ENCODE measurements at places on chromosomes 3 and 15.

DNA sequence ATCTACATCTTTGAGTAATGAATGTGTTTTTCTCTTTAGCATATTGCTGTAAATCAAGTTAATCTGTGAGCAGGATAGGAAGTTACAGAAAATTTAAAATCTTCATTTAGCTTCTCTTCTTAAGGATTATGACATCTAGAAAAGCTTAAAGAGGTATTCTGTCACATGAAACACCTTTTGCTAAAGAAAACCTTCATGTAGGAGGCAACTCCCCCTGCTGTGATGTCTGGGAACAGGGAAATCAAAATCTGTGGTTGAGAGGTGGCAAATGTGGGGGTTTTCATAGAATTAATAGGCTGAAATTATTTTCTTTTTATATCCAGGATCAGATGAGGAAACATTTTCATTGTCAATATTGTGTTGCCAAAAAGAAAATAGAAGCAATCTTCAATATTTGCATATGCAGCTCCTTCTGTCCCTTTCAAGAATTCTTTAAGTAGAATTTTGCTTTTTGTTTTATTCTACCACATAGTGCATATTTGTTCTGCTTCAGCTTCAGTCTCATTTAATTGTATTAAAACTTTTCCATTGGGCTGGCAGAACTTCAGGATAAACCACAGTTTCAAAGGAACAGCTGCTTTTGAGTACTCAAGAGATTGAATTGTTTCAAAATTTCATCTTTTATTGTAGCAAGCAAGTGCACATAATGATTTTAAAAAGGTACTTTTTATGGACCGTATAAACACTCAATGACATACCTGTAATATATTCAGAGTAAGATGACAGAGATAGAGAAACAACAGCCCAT is 128.4 kb downstream of the RAP2B start:
- no peak for DNase-seq

DNA sequence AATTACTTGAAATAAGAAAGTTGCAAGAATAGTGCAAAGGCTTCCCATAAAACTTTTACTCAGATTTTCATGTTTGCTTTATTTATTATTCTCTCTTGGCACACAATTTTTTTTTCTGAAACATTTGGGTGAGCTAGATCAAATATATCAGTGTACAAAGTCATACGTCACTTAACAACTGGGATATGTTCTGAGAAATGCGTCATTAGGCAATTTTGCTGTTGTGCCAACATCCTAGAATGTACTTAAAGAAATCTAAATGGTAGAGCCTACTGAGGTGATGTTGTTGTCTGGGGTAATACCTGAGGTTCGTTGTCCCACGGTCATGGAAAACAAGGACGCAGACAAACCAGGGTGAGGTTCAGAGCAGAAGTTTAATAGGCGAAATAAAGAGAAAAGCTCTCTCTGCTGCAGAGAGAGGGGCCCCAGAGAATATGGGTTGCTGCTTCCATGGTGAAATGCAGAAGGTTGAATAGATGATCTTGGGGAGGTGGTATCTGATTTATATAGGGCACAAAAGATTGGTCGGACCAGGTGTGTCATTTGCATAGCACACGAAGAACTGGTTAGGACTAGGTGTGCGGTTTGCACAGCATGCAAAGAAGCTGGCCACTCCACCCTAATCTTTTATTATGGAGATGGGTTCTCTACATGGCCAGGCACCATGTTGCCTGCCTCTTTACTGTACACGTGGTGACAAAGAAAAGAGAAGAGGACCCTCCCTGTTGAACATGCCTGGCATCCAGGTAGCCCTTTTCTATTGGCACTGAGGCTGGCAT is 8.8 kb upstream of the GRAMD1C start:
- DNase-seq, result no peak

GRCh38 chr15:50767332-50767861 is 1.9 kb upstream of the SPPL2A start:
- DNase-seq, result no peak

DNA sequence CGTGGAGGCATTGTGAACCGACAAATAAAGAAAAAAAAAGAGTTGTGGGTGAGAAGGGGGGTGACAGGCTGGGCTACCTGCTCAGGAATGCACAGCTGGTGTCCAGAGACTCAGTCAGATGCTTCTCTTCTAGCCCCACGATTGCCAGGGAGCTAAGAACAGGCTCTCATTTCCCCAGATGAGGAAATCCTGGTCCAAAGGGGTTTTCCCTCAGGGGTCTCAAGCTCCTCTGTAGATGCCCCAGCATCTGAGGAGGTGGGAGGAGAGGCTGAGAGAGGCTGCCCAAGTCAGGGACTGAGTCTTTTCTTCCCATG is 35.5 kb downstream of the BNC1 start:
- no peak for DNase-seq

DNA sequence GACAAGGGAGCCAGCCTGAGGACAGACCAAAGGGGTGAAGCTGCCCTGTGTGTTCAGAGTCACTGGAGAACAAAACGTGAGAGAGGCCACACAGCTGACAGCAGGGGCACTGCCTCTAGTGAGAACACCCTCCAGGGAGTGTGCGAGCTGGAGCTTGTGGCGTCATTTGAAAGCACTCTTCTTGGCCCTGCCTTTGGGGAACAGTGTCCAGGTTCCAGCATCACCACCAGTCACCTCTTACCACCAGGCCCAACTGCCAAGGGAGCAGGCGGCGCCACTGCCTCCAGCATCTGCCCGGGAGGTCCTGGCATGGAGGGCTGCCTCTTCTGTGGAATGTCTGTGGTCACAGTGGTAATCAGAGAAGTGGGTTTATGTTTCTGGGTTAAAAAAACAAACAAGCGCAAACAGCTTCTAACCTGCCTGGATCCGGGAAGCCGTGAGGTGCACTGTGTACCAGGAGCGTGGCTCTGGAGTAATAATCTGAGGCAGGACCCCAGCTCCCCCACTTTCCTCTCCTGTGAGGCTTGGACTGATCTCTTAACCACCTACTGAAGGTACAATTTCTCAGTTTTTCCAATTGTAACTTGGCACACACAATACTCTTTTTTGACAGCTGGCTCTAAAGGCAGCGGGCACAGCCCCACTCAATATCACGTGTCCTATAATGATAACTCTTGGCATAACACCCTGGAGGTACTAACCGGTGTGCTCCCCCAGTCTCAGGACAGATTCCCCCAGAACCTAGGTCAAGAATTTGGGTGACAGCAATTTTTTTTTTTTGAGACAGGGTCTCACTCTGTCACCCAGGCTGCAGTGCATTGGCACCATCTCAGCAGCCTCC is 32.2 kb upstream of the CDCP1 start:
- DNase-seq, result no peak

DNA sequence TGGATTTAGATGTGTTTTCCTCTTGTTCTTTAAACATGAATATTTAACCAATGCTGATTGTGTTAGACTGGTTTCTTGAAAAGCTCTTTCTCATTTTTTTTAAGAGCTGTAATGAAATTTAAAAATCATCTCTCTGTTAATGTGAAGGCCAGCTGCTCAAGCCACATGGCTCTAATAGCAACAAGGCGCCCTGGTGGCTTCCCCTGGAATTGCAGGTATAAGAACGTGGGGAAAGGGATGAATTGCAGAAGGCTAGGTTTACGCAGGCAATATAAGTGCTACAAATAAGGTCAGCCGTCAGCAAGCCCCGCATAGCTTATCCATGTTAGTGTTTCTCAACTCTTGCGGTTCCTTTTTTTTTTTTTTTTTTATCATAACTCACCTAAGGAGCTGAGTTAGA is 108.5 kb downstream of the SAMMSON start:
- no peak for DNase-seq

DNA sequence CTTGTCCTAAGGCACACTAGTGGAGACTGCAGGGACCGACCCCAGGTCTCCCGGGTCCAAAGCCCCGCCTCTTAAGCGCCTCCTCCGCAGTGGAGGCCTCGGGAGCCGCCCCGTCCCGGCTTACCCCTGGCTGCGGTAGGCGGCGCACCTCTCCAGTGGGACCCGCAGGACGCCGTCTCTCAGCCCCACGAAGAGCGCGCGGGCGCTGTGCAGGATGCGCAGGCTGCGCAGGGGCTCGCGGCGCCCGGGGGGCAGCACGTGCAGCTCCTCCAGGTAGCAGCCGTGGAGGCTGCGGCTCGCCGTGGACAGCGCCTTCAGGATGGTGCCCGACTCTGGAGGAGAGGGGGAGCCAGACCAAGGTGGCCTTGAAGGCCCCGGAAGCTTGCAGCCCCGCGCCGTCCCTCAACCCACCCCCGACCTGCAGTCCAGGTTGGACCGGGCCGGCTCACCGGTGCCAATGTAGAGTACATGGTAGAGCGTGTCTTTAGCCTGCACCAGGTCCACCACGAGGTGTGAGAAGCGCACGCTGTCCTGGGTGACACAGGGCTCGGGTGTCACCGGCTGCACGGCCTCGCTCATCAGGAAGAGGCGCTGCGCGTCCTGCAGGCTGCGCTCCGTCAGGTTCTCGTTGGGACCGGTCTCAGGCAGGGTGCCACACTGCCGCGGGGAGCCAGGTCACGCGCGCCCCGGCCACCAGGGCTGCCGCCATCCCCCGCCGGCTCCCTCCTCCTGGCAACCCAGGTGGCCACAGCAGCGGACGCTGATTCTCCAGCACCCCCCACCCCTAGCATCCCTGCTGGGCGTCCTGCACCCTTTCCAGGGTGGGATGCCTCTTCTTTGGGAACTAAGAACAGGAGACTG is 105.5 kb downstream of the SEMA5B start:
- no peak for DNase-seq

DNA sequence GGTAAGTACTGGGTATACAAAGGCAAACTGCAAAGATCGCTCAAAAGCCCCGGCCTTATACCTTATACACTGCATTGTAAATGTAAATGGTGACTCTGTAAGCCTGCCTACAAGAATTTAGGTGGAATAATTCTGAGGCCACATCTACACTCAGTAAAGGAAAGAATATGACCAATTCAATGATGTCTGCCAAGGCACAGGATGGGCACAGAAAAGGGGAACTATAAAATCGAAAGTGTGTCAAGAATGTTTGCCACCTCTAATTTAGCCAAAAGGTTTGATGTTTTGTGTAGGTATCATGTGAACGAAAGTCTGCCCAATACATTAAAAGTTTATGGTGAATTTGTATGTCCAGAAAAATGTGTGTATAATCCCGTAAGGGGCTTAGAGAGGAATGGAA is 96.1 kb downstream of the FOXP1 start:
- DNase-seq, result no peak

GRCh38 chr15:58348095-58348812 is 83.5 kb upstream of the LIPC start:
- no peak for DNase-seq

- no peak for DNase-seq
These were observed 31.9 kb upstream of the THSD4 start for GRCh38 chr15:71083349-71083748.

DNA sequence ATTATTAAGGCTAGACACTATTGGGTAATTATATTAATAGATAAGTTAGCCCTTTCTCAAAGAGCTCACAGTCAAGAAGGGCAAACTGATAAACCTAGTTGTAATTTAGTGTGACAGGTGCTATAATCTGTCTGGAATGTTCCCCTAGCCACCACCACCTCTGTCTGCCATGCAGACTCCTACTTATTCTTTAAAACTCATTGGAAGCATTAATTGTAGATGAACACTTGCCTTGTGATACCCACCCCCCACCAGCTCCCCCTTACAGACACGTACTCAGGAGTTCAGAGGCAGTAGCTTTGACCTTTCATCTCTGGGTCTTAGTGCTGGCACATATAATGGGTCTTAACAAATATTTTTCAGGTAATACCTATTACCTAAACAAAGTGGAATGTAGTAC is 195.9 kb downstream of the TP63 start:
- DNase-seq, result no peak

- DNase-seq, result no peak
These were observed 17.9 kb upstream of the CRABP1 start for GRCh38 chr15:78322243-78322642.

DNA sequence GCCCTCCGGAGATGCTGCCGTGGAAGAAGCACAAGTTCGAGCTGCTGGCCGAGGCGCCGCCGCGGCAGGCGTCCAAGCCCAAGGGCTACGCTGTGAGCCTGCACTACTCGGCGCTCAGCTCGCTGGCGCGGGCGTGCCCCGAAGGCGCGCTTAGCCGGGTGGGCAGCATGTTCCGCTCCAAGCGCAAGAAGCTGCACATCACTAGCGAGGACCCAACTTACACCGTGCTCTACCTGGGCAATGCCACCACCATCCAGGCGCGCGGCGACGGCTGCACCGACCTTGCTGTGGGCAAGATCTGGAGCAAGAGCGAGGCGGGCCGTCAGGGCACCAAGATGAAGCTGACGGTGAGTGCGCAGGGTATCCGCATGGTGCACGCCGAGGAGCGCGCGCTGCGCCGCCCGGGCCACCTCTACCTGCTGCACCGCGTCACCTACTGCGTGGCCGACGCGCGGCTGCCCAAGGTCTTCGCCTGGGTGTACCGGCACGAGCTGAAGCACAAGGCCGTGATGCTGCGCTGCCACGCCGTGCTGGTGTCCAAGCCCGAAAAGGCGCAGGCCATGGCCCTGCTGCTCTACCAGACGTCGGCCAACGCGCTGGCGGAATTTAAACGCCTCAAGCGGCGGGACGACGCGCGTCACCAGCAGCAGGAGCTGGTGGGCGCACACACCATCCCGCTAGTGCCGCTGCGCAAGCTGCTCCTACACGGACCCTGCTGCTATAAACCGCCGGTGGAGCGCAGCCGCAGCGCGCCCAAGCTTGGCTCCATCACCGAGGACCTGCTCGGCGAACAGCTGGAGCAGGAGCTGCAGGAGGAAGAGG is 1.3 kb downstream of the FAM43A start:
- no peak for DNase-seq

DNA sequence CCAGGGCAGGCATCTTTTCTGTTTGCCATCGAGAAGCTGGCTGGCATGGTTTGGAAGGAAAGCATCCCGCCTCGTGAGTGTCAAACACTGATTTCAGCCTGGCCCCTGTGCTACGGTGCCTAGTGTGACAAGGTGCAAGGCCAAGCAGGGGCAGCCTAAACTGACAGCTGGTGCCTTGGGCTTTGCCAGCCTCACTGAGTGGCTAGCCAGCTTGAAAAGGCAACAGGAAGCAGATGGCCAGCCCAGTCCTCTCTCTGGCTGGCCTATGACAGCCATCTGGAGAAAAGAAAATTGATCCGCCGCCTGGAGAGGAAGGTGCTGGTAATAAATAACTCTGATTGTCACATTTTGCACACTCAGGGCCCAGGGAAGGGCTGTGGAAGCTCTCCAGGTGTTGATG is 52.2 kb downstream of the C3orf85 start:
- no peak for DNase-seq

DNA sequence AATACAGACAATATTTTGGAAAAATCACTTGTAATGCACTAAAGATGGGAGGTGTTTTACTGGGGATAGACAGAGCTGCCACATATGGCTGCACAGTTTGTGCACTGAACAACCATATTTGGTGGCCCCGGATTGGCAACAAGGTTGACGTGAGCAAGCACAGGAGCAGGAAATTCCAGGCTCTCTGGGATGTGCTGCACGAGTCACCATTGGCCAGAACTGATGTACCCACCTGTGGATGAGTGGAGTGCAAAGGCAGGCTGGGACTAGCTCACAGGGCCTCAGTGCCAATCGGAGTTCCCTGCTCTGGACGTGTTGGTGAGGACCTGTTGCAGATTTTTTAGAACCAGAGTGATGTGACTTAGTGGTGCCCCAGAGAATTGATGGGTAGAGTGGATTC is 42.0 kb upstream of the SCAANT1 start:
- DNase-seq, result no peak
